Stimulated activated CD4-positive, alpha-beta T cell treated with anti-CD3 and anti-CD28 coated beads, TNF-alpha, amount 100 ng/mL, for 4 hours (primary cell): ENCODE measurements at places on chromosomes 11 and 22.

- no peak for DNase-seq
Measured at GRCh38 chr11:114026355-114026754, 33.2 kb upstream of the ZBTB16 start.

DNA sequence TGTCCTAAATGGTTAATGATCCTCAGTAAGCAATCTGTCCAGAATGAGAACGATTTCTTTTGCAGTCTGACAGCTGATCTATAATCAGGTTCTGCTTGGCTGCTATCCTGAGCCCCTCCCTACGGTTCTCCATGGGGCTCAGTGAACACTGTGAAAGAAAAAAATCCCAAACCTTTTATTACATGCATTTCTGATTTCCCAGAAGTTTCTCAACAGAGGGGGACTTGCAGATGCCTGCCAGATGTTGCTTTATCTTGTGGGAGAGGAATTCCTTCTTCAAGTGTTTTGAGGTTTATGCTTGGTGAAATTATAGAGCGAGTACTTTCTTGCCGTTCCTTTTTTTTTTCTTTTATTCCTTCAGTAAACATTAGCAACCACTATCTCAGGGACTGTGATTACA is 531.9 kb upstream of the ISX start:
- DNase-seq: no peak

DNA sequence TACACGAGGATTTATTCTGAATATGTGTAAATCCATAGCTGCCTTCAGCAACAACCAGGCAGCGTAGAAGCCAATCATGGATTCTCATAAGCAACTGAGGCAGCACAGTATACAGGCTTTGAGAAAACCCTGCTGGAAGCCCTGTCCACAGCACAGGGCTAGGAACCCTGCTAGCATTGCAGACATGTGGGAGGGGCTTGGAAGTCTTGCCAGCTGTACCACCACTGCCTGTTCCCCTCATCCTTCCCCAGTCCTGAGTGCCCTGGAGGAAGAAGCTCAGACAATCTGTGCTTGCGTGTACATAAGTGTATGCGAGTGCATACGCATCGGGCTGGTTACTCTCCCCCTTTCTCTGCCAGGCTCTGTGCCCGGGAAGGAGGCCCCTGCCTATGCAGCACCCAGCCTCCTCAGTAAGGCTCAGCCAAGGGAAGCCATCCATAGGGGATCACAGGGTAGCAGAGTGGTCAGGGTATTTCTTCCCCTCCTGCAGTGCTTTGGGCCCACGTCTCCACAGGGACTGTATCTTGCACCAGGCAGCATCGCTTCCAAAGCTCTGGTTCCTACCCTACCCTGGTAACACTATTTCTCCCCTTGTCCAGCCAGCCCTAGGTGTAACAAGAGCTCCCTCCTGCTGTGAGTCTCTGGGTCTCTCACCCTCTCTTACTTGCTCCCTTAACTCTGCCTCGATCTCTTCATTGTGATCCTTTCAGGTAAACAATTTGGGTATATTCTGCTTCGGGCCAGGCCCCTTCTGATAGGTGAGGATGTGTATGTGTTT is 90.5 kb downstream of the GALNT18 start:
- no peak for DNase-seq

DNA sequence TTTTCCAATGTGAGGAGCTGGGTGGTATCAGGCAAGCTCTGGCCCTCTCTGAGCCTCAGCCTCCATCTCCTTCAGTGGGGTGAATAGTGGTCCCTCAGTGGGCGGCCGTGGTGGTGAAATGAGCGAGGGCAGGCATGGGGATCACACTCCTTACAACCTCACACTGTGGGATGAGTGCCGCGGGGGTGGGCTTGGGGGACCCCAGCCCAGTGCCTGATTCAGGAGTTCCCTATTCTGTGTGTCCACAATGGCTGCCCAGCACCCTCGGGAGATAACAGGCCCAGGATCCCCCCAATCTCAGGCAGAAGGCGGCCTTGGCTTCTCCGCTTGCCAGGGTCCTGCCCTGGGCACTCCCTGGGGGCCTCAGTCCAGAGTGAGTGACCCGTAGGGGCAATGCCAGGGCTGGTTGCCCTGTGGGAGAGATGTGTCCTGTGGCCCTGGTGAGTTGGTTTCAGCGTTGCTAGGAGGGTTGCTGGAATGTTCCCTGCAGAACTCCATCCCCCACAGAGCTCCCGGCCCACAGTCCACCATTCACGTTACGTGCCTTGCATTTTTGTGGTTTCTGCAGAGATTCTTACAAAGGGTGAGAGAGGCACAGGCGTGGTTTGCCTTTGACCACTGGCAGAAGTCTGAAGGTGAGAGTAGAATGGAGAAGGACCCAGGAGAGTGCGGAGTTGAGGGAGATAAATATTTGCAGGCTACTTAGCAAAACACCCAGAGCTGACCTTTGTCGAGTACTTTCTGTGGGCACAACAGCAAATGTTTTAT is 2.9 kb downstream of the ALDH3B1 start:
- no peak for DNase-seq

GRCh38 chr22:39635719-39636118 is 65.2 kb downstream of the CACNA1I start:
- no peak for DNase-seq

GRCh38 chr22:48707763-48708557 is 1119.7 kb downstream of the BRD1 start:
- no peak for DNase-seq

GRCh38 chr22:38862375-38863329 is 9.4 kb downstream of the CBX6 start:
- no peak for DNase-seq

DNA sequence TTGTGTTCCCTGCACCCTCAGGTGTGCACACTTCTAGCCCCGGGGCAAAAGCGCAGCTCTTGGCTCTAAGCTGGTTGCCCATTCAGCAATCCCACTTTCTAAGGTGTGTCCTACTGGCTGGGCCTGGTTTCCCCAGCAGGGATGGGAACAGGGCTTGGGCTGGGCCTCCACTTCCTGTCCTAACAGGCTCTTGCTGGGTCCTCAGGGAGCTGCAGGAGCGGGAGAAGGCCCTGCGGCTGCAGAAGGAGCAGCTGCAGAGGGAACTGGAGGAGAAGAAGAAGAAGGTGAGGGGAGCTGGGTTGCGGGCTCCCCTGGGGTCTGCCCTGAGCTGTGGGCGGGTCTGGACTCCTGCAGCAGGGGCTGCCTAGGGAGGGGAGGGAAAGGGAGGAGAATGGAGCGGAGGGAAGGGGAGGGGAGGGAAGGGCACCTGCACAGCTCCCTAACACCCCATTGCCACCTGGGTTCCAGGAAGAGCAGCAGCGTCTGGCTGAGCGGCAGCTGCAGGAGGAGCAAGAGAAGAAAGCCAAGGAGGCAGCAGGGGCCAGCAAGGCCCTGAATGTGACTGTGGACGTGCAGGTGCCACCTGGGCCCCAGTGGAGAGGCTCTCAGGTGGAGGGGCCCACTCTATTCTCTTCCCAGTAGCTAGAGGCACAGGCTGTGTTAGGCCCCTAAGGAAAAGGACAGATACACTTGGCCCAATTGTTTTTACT is 24.6 kb downstream of the INCENP start:
- no peak for DNase-seq

- peak; percentile 35 for DNase-seq
Measured at GRCh38 chr22:41822317-41823057, 10.4 kb upstream of the SREBF2 start.
